ENCODE measurements at places on chromosomes 12 and 14.
A peak's percentile ranks its signal among the peaks of the same experiment; 100 is the strongest.

- DNase-seq: no peak
Measured at GRCh38 chr14:45253754-45254310, 830 bp upstream of the MIS18BP1 start.

DNA sequence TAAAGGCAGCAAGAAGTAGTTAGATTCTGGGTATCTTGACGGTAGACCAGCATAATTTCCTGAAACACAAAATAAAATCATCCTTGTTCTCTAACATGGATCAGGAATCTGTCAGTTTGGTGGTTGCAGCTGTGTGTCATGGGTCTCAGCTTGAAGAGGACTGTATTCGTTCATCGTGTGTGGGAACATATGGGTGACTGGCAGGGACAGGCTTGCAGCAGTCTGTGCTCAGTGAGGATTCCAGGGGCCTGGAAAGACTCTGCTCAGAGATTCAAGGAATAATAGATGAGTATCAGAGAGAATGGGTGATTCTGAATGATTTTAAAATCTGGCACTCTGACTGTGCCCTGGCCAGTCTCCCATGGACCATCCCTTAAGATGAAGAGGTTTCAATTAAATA, 421.6 kb downstream of the APAF1 start:
- DNase-seq: no peak

DNA sequence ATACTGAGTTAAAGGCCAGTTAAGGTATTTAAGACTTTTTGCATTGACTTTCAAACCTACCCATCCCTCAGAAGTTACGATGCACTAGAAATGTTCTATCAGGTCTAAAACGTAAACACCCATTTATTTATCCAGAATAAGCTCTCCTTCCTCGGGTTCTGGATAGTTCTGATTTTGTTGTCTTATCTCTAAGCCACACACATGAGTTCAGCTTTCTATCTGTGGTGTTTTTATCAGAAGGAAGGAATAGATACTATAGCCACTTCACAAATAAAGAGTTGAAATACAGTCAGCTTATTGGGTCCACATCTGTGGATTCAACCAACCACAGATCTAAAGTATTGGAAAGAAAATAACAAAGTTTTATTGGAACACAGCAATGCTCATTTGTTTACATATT, 5.4 kb downstream of the SFSWAP start:
- no peak for DNase-seq

- no peak for DNase-seq
Measured at GRCh38 chr14:29846339-29847055, 81.2 kb downstream of the PRKD1 start.

DNA sequence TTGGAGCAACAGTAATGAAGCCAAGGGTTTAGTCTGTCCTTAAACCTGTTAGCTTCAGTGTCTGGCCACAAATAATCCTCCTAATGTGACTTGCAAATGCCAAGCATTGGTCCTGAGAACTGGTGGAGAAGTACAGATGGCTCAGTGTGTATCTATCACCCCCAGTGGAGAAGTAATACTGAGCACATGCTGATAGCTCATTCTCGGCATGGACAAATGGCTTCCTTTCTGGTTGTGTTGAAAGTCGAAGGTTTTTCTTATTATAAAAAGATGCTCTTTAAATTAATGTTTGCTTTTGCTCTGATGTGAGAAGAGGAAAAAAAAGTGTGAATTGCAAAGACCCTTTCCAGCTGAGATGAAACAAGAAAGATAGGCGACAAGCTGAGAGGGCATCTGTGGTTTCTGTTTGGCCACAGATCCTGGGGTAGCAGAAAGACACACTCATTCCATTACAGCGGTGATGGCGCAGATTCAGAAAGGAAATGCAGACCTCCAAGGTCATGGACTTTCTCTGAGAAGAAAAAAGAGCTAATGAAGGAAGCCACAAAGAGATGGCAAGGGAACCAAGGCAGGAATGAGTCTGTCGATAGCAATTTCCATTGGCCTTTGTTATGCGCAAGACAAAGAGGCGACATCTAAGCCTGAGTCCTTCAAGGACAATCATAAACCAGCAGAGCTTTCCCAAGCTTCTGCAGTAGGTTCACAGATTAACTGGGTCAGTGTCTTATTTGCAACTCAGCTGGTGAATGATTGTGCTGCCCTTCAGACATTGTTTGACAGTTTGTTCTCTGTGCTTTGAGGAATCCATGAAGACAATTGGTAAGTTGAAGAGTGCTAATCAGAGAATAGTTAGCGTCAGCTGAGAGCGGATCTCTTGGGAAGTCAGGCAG, 155.5 kb upstream of the RGS6 start:
- DNase-seq: peak; percentile 65

DNA sequence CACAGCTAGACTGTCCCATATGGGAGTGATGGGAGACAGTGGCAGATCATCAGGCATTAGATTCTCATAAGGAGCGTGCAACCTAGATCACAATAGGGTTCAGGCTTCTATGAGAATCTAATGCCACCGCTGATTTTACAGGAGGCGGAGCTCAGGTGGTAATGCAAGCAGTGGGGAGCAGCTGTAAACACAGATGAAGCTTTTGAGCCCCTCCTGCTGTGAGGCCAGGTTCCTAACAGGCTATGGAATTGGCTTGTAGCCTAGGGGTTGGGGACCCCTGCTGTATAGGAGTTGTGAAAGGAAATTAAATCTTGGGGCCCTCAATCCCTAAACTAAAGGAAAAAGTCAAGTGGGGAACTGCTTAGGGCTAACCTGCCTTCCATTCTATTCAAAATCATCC, 29.6 kb downstream of the ADIPOR2 start:
- peak; percentile 37 for DNase-seq

DNA sequence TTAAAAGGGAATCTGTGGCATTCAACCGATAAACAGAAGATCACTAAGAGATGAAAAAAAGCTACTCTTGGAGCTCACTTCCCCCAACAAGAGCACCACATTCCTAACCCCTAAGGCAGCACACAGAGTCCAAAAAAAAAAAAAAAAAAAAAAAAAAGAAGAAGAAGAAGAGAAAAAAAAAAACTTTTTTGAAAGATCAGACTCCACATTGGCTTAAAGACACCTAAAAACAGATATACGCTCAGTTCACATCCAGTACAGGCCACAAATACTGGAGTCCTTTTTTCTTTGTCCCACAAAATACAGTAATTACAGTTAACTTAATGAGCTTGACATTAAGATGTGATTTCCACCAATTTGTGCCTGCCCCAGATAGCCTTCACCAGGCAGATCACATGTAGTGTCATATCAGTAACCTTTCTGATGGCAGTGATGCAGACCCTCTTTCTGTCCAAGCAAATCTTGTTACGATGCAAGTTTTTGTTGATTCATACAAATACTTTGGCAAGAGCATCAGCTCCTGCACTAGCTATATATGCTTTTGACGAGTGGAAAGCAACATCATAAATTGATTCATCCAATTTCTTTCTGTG, 20.7 kb downstream of the COCH start:
- DNase-seq: no peak

DNA sequence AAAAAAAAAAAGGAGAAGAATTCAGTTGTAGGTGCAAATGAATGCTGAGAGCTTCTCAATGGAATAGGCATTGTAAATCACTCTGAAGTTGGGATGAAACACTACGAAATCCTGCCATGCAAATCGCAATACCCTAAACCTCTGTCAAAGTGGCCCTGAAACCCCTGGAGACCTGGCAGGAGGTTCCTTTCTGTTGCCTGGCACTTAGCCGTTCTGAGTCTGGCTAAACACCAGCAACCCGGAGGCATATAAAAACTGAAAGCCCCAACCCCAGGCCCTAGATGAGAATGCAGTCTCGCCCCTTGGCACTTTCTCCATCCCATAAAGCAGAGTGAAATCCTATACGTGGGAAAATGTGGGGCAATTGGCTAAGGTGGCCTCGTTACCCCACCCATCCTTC, 151.5 kb upstream of the PARP11 start:
- no peak for DNase-seq

DNA sequence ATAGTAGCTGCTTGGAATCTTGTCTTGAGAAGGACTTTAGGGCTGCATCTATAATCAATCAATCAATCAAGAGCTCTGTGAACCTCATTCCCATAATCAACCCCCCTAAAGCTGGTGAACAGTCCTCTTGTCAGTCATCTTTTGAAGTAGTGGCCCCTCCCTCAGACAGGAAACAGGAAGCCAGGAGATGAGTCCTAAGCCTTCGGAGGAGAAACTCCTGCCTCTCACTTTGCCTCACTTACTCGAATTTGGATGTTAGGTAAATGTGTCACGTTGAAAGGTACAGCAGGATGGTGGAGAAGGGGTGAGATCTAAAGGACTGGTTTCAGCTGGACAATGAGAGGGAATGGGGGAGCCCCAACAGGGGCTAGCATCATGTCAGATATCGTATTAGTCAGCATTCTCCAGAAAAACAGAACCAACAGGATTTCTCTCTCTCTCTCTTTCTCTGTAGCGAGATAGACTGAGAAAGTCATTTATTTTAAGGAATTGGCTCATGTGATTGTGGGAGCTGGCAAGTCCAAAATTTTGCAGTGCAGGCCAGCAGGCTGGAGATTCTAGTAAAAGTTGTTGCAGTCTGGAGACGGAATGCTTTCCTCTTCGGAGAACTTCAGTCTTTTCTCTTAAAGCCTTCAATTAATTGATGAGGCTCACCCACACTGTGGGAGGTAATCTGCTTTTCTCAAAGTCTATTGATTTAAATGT, 144.4 kb upstream of the PWP1 start:
- DNase-seq: no peak

GRCh38 chr14:90500665-90501370, 104.0 kb downstream of the CALM1 start:
- DNase-seq: peak; percentile 64

DNA sequence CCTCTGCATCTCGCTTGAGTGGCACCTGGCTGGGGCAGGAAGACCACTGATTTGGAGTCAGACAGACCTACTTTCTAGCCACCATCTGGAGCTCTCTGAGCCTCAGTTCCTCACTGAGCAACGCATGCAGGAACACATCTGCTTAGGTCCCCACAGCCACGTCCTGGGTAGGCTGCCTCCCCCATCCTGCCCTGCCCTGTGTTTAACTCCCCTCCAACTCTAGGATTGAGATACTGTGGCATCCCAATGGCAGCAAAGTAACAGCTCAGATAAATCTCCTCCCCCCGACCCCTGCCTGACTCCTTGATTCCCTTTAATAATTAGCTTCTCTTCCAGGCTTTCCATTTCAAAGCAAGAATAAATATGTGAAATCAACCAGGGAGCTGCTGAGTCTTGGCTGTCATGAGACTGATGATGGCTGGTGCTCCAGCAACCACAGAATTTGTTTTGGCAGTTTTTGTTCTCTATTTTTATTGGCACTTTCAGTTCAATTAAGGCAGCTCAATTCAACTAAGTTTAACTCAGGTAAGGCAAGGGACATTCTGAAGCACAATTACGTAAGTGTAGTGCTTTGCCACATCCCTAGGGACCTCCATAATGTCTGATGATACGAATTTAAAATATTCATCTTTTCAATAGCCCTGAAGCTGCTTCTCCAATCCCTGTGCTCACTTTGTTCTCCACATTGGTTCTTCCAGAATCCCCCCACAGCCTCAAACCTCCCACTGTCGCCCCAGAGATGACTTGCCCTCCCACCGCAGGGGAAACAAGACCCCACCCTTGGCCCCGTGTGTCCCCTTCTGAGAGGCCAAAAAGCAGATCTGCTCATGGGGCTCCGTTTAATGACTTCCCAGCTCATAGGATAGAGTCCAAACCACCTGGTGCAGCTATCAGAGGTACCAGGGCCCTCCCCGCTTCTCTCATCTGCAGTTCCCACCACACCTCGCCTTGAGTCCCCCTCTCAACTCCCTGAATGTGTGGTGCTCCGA, 58.2 kb downstream of the ESR2 start:
- no peak for DNase-seq

DNA sequence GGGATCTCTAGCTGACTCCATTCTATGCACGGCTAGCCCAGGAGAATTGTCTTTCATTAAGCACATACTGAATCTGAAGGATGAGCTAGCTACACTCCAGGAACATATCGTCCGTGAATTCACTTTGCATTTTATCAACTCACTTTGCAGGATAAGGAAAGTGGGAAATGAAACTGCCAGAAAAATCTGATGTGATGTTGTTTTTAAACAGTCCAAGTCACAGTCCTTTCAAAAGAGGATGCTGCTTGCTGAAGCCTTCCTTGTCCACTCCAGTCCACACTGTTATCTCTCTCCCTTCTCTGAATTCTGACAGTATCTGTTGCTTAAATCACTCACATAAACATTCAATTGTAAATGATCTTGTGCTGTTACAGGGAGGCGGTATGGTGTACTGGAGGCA, 12.7 kb upstream of the TMCC3 start:
- DNase-seq: no peak

- DNase-seq: no peak
Measured at GRCh38 chr12:40382217-40382616, 157.4 kb downstream of the LRRK2 start.

- no peak for DNase-seq
Measured at GRCh38 chr12:46442239-46442638, 69.7 kb upstream of the SLC38A2 start.

- no peak for DNase-seq
Measured at GRCh38 chr14:105258846-105259245, 10.5 kb downstream of the BTBD6 start.

GRCh38 chr12:88591343-88591742, 11.1 kb upstream of the KITLG start:
- DNase-seq: no peak

DNA sequence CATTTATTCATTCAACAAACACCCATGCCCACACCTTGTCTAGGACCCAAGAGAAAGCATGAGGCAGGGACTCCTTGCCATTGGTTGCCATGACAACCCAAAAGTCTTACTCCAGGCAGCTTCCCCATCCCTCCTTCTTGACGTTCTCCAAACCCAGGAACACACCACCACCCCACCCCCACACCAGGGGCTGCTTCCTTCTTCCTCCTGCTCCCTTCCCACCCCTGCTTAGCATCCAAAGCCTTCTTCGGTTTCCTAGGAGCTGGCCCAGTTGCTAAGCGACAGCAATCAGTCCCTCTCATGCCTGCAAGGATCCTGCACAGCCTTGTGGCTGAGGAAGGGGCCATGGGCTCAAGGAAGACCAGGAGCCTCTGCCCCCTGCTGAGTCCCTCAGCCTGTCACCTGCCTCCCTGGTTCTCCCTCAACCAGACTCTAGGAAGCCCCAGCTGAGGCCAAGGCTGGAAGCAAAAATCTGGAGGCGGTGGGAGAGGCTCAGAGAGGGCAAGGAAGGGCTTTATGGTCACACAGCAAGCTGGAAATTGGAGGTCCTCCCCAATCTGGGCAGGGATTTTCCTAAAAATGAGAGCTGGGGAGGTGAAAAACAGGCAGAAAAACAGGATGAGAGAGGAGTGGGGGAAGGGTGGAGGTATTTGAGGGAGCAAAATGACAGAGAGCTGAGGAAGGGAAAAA, 15.4 kb downstream of the RASAL1 start:
- DNase-seq: no peak

GRCh38 chr12:97404543-97404942, 58.1 kb upstream of the RMST start:
- peak; percentile 53 for DNase-seq
